ENCODE measurements at places on chromosomes 16 and 17. TPM values are rescaled to one million over a fixed set of nuclear protein-coding genes. Genes with fewer than 3 reads are reported as not detected.

DNA sequence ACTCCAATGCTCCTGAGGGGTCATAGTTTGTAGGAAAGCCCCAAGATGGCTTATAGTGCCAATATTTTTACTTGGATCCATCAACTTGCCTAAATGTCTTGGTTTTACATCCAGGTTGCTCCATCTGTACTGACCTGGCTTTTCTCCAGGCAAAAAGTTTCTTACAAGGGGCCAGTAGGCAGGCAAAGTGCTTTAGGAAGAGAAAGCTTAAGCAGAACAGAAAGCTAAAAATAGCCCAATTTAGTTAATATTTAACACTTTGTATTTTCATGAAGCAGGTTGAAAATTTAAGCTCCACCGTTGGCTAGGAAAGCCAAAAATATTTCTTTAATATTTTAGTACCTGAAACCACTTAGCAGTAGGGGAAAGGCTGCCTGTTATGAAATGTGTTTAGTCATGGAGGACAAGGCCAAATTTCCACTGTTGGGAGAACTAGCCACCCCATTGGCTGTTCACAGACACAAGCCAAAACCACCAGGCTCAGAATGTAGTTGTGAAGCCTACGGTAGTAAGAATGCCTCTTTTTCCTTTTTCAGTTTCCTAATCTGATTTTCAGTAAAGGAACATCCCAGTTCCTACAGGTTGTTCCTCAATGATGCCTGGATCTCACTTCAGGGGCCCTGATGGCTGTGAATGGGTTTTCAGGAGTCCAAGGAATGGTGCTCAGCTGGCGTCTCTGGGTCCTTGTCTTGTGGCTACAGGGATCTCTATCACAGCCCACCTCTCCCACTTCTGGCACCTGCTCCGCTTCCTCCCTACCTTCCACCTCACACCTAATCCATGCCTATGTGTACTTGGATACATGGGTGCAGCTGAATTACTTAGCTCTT is 324.8 kb downstream of the PMP22 start:
- DNase-seq, result no peak

DNA sequence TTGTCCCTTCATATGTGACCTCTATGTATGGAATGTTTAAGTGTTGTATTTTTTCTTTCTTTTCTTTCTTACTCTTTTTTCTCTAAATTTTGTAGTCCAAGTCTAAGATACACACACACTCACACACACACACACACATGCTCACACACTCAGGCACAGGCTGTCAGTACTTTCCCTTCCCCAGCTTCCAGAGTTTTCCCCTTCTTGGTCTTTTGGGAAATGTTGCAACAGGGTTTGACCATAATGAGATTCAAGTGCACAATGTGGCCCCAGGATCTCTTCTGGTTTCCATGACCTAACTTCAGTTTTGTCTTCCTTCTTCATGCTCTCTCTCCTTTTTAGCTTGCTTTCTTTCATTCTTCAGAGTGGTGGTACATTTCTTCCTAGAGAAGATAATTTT is 289.8 kb upstream of the FOXF1 start:
- no peak for DNase-seq

DNA sequence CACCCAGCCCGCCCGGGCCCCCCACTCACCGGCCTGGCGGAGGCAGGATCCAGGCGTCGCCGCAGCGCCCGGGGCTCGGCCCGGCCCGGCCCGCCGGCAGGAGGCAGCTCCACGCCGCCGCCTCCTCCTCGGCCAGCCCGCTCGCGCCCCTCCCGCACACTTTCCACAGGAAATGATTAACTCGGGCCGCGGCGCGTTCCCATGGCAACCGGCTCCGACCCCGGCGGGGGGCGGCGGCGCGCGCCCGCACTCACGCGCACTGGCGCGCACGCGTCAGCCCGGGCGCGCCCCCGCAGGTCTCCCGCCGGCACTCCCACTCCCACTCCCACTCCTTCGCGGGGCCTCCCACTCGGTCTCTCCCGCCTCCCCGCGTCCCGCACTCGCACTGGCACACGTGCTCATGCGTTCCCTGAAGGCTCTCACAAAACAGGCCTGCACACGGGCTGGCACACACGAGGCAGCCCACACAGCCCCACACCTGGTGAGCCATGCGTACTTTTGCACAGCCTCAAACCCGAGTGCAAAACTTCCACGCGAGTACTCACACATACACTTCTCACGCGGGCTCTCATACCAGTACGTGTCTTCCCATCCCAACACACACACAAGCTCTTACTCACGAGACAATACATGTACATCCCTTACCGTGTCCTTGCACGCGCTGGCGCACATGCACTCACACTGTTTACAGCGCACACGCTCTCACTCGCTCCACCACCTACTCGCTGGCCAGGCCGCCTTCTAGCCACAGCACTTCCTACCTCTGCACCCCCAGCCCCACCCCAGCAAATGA is at the start of gene KIFC3:
TSS of gene KIFC3 (minus strand) at position 151 of the 793 bp plus-strand sequence. CDS start 4,248 bp downstream, outside the sequence.
- DNase-seq, result peak; percentile 77

GRCh38 chr16:67426950-67427349 is 4.0 kb upstream of the HSD11B2 start:
- no peak for DNase-seq

DNA sequence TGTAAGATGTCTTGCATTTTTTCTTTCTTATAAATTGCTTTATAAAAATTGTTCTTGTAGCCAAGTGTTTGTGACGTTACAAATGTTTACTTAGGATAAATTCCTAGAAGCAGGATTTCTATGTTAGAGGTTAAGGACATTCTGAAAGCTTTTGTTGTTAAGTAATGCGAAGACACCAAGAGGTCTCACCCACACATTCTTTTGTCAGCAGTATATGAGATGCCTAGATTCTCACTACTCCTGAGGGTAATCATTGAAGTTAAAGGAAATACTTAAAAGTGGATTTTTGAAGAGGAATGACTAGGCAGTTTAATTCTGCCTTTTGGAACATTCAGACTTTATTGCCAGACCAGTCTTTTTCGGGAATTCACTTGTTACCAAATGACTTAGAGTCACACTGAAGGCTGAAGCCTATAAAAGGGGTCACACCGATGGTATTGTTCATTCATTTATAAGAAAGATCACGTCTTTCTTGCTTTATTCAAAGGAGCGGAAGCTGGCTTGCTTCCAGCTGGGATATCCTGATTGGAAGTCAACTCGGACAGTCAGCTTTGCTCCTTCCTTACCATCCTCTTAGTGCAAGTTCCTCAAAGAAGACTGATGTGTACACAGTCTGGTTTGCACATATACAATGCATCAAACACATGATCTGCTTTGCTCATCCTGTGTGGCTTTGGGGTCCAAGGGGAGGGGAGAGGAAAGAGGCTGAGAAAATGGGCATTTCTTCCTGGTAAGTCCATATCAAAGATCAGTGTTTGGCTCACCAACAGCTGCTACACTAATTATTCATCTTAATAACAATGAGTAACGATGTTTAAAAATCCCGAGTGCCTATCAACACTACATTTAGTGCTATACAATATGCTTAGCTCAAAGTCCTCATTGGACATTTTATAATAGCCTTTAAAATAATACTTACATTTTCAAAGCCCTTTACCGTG is 160.0 kb downstream of the MAP2K6 start:
- DNase-seq, result no peak

DNA sequence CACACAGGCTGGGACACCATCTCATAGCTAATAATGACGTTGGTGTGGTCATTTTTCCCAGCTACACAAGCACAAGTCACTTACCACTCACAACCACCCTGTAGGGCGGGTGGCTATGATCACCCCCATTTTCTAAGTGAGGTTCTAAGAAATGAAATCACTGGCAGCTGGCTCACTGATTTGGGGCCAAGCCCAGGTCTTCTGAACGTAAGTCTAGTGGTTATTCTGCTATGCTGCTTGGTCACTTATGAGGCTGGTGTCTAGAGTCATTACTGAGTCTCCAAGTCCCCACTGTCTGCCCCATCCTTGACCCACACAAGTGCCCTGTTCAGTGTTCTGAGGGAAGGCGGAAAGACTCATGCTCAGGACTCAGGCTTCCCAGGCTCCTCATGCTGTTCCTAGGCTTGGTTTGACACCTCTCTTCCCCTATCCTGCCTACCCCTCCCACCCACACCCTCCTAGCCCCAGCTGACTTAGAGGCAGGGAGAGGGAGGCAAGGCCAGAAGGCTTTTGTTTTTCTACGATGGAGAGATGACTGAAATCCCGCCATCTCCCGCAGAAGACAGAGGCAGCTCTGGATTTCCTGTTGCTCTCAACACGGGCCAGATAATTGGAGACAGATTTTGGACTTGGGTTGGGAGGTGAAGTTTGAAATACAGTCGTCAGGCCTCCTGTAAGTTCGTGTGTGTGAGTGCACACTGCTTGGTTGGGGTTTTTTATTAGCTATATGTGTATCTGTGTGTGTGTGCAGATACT is 32.2 kb downstream of the FZD2 start:
- DNase-seq, result no peak

- DNase-seq, result no peak
These were observed 12.9 kb downstream of the RPUSD1 start for GRCh38 chr16:775236-775796.

DNA sequence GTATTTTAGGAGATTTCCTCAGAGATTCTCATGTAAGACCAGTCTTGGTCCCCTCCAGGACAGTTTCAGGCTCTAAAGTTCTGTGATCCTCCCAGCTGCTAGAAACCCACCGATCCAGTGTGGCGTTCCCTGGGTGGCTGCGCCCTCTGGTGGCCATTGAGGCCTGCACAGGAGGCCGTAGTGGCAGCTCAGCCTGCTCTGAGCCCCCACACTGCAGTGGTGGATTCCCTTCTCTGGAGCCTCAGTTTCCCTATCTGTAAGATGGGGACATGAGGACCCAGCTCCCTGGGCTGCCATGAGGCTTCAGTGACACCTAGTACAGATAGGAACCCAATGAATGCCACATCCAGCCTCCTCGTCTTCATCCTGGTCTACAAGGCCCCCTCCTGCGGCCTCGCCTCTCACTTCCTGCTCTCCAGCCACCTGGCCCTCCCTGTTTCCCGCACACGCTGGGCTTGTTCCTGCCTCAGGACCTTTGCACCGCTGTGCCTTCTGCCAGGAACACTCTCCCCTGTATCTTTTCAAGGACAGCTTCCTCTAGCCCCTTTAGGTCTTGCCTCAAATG is 16.5 kb downstream of the CCDC102A start:
- peak; percentile 76 for DNase-seq

GRCh38 chr16:62967163-62967562 is 930.9 kb upstream of the CDH8 start:
- no peak for DNase-seq

GRCh38 chr16:29844575-29845331 is 18.3 kb downstream of the CDIPT start:
- no peak for DNase-seq

DNA sequence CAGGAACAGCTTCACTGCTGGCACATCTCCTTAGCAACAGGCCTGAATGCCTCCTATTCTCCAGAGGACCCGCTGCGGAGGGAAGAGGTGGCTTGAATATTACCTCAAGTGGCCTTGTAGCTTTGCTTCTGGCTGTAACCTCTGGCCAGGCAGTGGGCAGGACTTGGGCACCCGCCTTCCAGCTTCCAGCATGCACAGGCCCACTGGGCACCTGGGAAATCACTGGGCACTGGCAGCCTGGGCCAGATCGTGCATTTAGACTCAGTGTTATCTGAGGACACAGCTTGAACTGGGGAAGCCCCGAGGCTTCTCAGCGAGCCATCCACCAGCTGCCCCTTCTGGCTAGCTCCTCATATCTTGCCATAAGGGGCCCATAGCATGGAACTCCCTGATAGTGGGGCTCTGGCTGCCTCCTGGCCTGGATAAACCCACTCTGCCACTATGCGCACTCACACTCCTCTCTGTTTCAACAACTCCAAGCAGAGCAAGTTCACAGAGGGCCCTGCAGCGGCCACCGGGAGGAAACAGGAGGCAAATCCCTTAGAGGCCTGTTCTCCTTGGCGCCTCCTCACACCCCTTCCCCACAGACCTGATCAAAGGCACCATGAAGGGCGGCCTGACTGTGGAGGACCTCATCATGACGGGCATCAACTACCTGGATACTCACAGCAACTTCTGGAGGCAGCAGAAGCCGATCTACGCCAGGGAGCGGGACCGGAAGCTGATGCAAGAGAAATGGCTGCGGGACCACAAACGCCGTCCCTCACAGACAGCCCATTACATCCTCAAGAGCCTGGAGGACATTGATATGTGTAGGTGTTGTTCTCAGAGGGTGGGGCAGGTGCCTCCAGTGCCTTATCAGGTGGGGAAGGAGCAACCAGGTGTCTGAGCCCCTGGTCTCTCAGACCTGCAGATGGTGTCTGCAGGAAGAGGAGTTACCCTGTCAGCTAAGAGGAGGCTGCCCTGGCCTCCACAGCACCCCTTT is 7.8 kb downstream of the ODAD4 start:
- DNase-seq, result no peak

GRCh38 chr16:74774223-74775139 is at the start of gene FA2H:
FA2H (minus strand) TSS chr16:74774820; CDS start chr16:74774755, 65 bp downstream.
- peak; percentile 87 for DNase-seq

DNA sequence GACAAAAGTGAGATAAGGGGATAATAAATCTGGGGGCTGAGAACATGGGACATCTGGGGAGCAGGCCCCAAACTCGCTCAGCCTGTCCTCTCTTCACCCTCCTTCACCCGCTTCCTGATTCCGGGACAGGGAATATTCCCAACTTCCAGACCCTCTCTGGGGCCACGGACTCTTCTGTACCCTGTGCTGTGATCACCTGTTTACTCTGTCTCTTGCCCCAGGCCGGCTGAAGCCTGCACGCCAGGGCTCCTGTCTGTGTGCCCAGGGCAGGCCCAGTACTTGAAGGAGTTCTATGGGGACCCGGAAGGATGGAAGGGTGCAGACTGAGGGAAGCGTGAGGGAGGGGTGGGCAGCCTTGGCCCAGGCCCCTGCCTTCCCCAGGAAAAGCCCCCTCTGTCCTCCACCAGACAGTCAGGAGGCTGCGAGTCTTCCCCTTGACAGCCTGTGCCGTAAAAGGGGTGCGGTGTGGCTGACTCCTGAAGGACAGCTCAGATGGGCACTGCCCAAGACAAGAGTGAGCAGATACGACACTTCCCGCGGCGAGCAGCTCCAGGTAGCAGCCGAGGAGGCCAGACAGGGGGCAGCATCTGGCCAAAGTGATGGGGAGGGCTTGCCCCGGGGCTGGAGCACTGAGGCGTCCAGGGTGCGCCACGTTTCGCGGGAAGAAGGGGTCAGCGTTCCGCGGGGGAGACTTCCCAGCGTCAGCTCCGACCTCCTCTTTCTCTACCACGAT is 1.0 kb upstream of the CCNF start:
- DNase-seq, result no peak

The SLC52A1 gene
- total RNA-seq, result not detected

The CCT6B gene
- total RNA-seq, result 1.2 TPM

The KRTAP1-1 gene
- not detected for total RNA-seq

The CPHXL2 gene
- not detected for total RNA-seq

The TM4SF5 gene
- total RNA-seq, result 56.9 TPM

The ABCC12 gene
- 0.69 TPM for total RNA-seq

The KCNH4 gene
- 0.06 TPM for total RNA-seq

The ESRP2 gene
- total RNA-seq, result 67.0 TPM

The TP53 gene
- 48.7 TPM for total RNA-seq

The SPATA2L gene
- 29.6 TPM for total RNA-seq
